ENCODE measurements at places on chromosomes 2 and 18. TPM values are rescaled to one million over a fixed set of nuclear protein-coding genes. Genes with fewer than 3 reads are reported as not detected.

GRCh38 chr2:215556979-215557378 lies 121.1 kb upstream of the FN1 start:
- H3K27me3 ChIP-seq: no peaks in the 10 kb centered on the region
- no peaks in the 10 kb centered on the region for H3K36me3 ChIP-seq
- H3K27ac ChIP-seq: no peak overlapping the region
- DNase-seq: no peak
- no peak overlapping the region for H3K4me3 ChIP-seq

- no peak overlapping the region for H3K27ac ChIP-seq
- H3K36me3 ChIP-seq: no peaks in the 10 kb centered on the region
- no peak overlapping the region for H3K4me3 ChIP-seq
- no peaks in the 10 kb centered on the region for H3K27me3 ChIP-seq
- no peak for DNase-seq
Measured at GRCh38 chr2:5562426-5562825, 129.8 kb upstream of the SOX11 start.

DNA sequence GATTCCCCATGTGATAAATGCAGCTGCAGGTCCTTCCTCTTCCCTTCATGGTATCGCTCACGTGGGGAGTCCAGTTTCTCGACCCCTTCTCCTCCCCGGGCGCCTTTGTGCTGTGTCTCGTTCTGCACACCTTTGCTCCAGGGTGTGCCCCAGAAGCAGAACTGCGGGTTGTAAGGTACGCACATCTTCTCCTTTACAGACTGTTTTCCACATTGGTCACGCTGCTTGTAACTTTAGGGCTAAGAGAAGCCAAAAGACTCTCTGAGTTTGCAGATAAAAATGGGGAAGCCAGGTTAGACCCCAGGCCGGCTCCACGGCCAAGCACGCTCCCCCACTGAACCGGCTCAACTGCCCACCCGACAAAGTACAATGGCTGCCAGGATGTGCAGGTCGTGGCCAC lies 45.9 kb upstream of the TFCP2L1 start:
- H3K4me3 ChIP-seq: no peak overlapping the region
- DNase-seq: no peak
- H3K27me3 ChIP-seq: no peaks in the 10 kb centered on the region
- H3K36me3 ChIP-seq: no peaks in the 10 kb centered on the region

GRCh38 chr2:144411473-144411872 lies 108.4 kb downstream of the ZEB2 start:
- peaks cover 11% of the 10 kb centered on the region for H3K36me3 ChIP-seq
- no peak overlapping the region for H3K27ac ChIP-seq
- H3K4me3 ChIP-seq: no peak overlapping the region
- no peak for DNase-seq
- no peaks in the 10 kb centered on the region for H3K27me3 ChIP-seq
- H3K4me1 ChIP-seq: peaks cover 21% of the 10 kb centered on the region

- DNase-seq: peak; percentile 31
- H3K27ac ChIP-seq: peak overlapping the region; percentile 91
- peak overlapping the region; percentile 61 for H3K4me3 ChIP-seq
- H3K27me3 ChIP-seq: no peaks in the 10 kb centered on the region
Measured at GRCh38 chr2:181126311-181126868, 146.0 kb downstream of the UBE2E3 start.

DNA sequence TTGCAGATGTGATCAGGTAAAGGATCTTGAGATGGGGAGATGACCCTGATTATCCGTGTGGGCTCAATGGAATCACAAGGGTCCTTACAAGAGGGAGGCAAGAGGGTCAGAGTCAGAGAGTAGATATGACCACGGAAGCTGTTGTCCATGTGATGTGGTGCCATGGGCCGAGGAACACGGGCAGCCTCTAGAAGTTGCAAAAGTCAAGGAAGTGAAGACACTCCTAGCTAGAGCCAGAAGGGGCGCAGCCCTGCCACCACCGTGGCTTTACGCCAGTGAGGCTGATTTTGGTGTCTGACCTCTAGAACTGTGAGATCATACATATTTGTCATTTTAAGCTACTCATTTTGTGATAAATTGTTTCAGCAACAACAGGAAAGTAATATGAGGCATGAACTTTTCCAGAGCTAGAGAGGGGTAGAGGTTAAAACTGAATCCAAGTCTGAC lies 114.4 kb downstream of the CAPN13 start:
- no peaks in the 10 kb centered on the region for H3K4me1 ChIP-seq
- no peak overlapping the region for H3K4me3 ChIP-seq
- H3K27ac ChIP-seq: no peak overlapping the region
- H3K27me3 ChIP-seq: no peaks in the 10 kb centered on the region
- no peak for DNase-seq

Gene CXCR1
- not detected for total RNA-seq

- H3K27ac ChIP-seq: no peak overlapping the region
- no peaks in the 10 kb centered on the region for H3K36me3 ChIP-seq
- H3K4me3 ChIP-seq: no peak overlapping the region
- H3K27me3 ChIP-seq: no peaks in the 10 kb centered on the region
Measured at GRCh38 chr2:71700041-71700657, 246.8 kb downstream of the DYSF start.

DNA sequence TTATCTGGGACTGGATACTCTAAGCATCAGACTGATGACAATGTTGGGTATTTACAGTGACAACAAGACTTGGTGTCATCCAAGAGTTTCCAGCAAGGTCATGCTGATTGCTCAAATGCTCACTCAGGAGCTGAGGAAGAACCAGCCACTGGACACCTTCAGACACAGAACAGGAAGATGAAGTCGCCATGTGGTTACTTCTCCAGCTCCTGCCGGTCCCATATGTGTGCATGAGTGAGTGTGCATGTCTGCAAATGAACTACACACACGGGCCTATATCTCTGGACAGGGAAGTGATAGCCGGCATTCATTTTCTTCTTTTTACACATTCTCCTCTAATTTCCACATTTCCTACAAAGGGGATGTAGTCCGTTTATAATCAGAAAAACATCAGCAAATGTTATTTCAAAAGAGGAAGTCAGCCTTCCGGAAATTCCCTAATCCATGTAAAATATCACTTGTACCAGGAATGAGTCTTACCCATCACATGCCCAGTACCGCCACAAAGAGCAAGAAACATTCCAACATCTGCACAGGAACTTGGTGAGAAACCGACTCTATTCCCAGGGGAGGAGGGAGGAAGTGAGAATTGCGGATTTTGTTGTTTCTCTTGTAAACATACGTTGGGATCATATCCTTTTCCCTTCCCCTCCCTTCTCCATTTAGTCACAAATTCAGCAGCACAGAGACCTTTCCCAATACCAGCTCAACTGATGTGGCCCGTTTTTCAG lies 10.8 kb downstream of the RFX8 start:
- no peak for DNase-seq
- H3K27ac ChIP-seq: no peak overlapping the region
- H3K4me3 ChIP-seq: no peak overlapping the region
- no peaks in the 10 kb centered on the region for H3K36me3 ChIP-seq
- H3K27me3 ChIP-seq: no peaks in the 10 kb centered on the region

GRCh38 chr18:376311-376710 lies 108.5 kb upstream of the THOC1 start:
- peaks cover 7% of the 10 kb centered on the region for H3K27me3 ChIP-seq
- H3K4me1 ChIP-seq: no peaks in the 10 kb centered on the region
- no peak for DNase-seq
- no peak overlapping the region for H3K27ac ChIP-seq
- no peak overlapping the region for H3K4me3 ChIP-seq
- no peaks in the 10 kb centered on the region for H3K36me3 ChIP-seq

GRCh38 chr2:40227210-40227609 lies 224.7 kb downstream of the SLC8A1 start:
- H3K27ac ChIP-seq: no peak overlapping the region
- H3K27me3 ChIP-seq: no peaks in the 10 kb centered on the region
- no peak for DNase-seq
- H3K4me3 ChIP-seq: no peak overlapping the region
- no peaks in the 10 kb centered on the region for H3K4me1 ChIP-seq
- H3K36me3 ChIP-seq: no peaks in the 10 kb centered on the region

Gene DYNC1I2
- 39.9 TPM for total RNA-seq

Gene C2orf78
- total RNA-seq: not detected

- peak overlapping the region; percentile 95 for H3K4me3 ChIP-seq
- peak overlapping the region; percentile 98 for H3K27ac ChIP-seq
- peaks cover 51% of the 10 kb centered on the region for H3K36me3 ChIP-seq
- no peaks in the 10 kb centered on the region for H3K27me3 ChIP-seq
- no peak for DNase-seq
Measured at GRCh38 chr2:88054782-88055370, 707 bp downstream of the KRCC1 start.

- no peaks in the 10 kb centered on the region for H3K36me3 ChIP-seq
- no peak overlapping the region for H3K27ac ChIP-seq
- H3K27me3 ChIP-seq: peaks cover 38% of the 10 kb centered on the region
- no peak for DNase-seq
Measured at GRCh38 chr2:26853751-26854150, 5.8 kb downstream of the DPYSL5 start.
